ENCODE measurements at places on chromosomes 16 and 17.

- DNase-seq = no peak
These were observed 17.0 kb upstream of the TMEM132E start for GRCh38 chr17:34562387-34562786.

DNA sequence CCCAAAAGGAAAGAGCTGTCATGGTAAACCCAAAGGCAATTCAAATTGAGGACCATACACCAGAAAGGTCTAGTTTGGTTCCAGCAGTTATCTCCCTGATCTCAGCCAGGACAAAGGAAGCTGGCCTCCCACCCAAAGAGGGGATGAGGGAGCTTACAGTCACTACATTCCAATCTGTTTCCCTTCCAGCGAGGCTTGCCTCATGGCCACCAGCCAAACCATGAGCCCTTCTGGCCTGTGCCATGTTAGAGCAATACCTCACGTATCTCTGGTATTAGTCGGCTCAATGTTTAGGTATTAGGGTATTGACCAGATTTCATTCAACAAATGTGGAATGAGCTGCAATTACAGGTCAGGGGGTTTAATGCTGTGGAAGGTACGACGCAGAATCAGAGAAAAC is 8.4 kb downstream of the NDUFAB1 start:
- no peak for DNase-seq

- DNase-seq = no peak
These were observed 53.7 kb downstream of the BAHCC1 start for GRCh38 chr17:81448950-81449349.

- no peak for DNase-seq
These were observed 179.9 kb downstream of the SEC14L1 start for GRCh38 chr17:77320485-77321256.

DNA sequence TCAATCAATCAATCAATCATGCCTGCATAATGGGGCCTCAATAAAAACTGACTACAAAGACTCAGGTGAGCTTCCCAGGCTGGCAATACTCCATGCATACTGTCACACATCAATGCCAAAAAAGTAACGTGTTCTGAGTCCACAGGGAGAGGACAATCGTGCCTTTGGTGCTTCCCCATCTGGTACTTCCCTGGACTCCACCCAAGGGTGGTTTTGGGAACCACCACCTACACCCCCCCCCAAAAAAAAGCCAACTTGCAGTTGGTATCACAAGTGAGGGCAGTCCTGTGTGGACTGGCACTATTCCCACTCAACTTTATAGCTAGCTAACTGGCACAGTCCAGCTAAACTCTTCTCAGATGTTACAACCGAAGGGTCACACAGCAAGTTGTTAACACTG is 3.1 kb downstream of the ZDHHC7 start:
- DNase-seq = no peak

DNA sequence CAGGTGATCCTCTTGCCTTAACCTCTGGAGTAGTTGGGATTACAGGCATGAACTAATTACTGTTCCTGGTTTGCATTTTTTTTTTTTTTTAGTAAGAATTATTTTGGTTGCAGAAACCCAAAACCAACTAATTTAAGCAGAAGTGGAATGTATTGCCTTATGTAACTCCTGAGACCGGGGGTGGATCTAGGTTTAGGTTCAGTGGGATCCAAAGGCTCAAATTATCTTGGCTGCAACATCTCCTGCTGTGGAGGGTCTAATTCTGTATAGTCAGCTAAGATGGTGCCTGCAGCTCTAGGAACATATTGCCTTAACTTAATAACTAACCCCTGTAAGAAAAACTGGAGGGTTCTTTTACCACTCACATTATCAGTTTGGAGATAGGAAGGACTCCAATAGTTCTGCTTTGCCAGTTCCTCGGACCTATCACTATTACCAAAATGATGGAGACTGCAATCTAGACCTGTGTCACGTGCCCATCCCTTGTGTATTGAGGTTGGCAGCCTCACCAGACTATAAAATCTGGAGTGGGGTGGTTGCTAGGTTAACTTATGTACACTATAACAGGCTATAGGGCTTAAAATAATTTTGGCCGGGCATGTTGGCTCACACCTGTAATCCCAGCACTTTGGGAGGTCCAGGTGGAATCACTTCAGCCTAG is 8.5 kb downstream of the SNTB2 start:
- DNase-seq = no peak

DNA sequence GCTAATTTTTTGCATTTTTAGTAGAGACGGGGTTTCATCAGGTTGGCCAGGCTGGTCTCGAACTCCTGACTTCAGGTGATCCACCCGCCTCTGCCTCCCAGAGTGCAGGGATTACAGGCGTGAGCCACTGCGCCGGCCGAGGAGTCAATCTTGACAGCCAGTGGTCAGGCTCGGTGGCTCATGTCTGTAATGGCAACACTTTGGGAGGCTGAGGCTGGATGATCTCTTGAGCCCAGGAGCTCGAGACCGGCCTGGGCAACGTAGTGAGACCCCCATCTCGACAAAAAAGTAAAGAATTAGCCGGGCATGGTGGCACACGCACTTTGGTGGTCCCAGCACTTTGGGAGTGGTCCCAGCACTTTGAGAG is 608 bp upstream of the PGS1 start:
- no peak for DNase-seq

GRCh38 chr17:9905902-9906301 is 831 bp upstream of the RCVRN start:
- no peak for DNase-seq
